Left lung (tissue), 14 donors: ENCODE measurements at places on chromosomes 1 and 21. TPM values are rescaled to one million over a fixed set of nuclear protein-coding genes. Genes with fewer than 3 reads are reported as not detected.

DNA sequence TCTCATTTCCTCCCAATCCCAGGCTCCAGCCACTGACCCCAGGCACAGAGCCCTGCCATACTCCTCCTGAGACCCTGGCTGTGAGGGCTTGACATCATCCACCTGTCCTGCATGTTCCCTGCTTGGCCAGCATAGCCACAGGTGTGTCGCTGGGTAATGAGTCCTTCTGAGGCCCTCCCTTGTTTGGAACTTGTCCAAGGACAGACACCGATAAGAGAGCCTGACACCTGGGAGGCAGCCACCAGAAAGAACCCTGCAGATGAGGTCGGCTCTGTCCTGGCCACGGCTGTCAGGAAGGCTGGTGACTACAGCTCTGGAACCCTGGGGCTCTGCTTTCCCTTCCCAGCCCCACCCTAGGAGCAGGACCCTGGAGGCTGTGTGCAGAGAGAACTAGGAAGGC lies 34.6 kb downstream of the TMEM63A start:
- DNase-seq: no peak

DNA sequence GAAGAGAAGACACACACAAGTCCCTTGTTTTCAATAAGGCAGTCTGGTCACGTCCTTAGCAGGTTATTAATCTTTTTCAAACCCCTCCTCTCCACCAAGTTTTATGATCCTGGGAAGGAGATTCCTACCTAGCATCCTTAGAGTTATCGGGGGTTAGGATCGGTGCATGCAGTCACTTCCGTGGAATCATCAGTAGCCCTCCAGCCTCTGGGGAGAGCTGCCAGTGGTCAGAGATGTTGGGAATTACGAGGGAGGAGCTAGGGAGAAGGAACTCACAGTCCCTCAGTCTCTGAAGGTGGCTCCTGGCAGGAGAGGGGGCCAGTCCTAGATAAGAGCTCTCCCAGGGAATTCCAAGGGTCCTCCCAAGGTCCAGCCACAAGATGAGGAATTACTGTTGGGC lies 57.7 kb upstream of the ATP5PO start:
- DNase-seq: no peak

RAB13 gene
- 153 TPM for polyA plus RNA-seq

KCNK1 gene
- 5.4 TPM for polyA plus RNA-seq

- DNase-seq: no peak
Observed at GRCh38 chr21:35390013-35390776, 341.1 kb upstream of the RUNX1 start.

IRF6 gene
- 17.7 TPM for polyA plus RNA-seq

AMY1B gene
- polyA plus RNA-seq: not detected

IGSF3 gene
- polyA plus RNA-seq: 46.4 TPM
